ENCODE measurements at places on chromosomes 11 and 22. TPM values are rescaled to one million over a fixed set of nuclear protein-coding genes. Genes with fewer than 3 reads are reported as not detected.

- no peak overlapping the region for H3K27ac ChIP-seq
- no peaks in the 10 kb centered on the region for H3K36me3 ChIP-seq
- DNase-seq = no peak
- no peak overlapping the region for H3K4me3 ChIP-seq
- no peaks in the 10 kb centered on the region for H3K27me3 ChIP-seq
Observed at GRCh38 chr22:32752326-32752725, 49.2 kb upstream of the TIMP3 start.

Gene TBX10
- total RNA-seq = not detected

- H3K4me1 ChIP-seq = peaks cover 20% of the 10 kb centered on the region
- no peaks in the 10 kb centered on the region for H3K27me3 ChIP-seq
- H3K4me3 ChIP-seq = no peak overlapping the region
- H3K36me3 ChIP-seq = no peaks in the 10 kb centered on the region
- DNase-seq = no peak
Observed at GRCh38 chr22:27673839-27674238, 127.7 kb downstream of the MN1 start.

Gene GLB1L2
- total RNA-seq = 13.1 TPM

DNA sequence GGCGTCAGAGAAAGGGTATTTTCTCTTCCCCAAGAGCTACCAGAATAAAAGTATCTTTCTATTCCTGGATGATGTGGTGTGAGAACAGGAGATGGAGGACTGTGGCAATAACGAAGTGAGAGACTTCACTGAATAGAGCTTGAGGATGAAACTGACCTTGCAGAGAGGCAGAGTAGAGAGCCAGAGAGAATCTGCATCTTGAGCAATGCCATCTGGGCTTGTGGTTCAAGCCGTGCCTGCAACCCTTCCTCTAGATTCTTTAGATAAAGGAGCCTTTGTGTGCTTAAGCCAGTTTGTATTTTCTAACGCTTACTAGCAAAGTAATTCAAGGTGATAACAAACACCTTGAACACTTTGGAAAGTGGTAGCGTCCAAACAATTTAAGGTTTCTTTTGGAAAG, 2.2 kb downstream of the ME3 start:
- H3K36me3 ChIP-seq = no peaks in the 10 kb centered on the region
- H3K27ac ChIP-seq = peak overlapping the region; percentile 90
- peaks cover 53% of the 10 kb centered on the region for H3K4me1 ChIP-seq
- H3K4me3 ChIP-seq = no peak overlapping the region
- no peak for DNase-seq
- no peaks in the 10 kb centered on the region for H3K27me3 ChIP-seq

All from esophagus muscularis mucosa (tissue), 4 donors.